Foreskin keratinocyte (primary cell): ENCODE measurements at places on chromosomes 12 and 14. TPM values are rescaled to one million over a fixed set of nuclear protein-coding genes. Genes with fewer than 3 reads are reported as not detected.

DNA sequence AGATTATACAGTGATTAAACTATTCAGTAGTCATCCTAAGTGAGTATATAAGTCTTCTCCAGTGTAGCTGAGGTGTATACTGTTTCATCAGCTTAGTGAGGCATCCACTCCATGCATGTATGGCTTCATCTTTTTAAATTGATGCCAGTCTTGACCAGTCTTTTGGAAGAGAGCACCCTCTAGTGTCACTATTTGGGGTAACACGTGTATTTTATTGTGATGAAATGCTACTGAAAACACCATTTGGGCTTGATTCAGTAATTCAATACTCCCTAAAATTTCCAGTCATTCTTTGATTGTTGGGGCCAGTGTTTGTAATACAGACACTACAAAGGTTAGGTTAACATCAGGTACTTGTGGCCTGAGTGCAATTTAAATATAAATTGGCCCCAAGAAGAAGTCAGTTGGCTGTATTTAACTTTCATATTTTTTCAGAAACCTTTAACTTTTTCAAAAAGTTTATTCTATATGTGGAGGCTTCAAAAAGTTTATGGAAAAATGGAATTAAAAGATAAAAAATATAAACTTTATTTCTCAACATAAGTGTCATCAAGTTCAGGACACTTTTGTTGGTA is 35.3 kb downstream of the MIPOL1 start:
- peak; percentile 38 for DNase-seq

GRCh38 chr12:119949145-119949544 is 39.9 kb upstream of the BICDL1 start:
- DNase-seq: no peak

TMEM229B gene
- 2.2 and 3.4 TPM in 2 replicates for total RNA-seq

DNA sequence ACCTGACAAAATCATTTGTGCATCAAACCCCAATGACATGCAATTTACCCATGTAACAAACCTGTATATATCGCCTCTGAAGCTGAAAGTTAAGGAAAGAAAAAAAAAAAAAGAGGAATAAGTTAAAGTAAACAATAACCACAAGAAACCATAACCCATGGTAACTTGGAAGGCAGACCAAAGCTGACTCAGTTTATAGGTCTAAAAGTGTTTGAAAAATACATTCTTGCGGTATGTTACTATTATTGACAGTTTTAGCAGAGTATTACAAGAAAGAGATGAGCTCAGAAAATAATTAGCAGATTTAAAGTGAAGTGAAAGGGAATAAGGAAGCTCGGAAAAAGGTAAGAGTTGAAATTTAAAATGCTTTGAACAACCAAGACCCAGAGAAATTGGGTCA is 34.4 kb upstream of the MGAT4C start:
- DNase-seq: no peak

TCHP gene
- 15.6 and 18.1 TPM in 2 replicates for total RNA-seq

DNA sequence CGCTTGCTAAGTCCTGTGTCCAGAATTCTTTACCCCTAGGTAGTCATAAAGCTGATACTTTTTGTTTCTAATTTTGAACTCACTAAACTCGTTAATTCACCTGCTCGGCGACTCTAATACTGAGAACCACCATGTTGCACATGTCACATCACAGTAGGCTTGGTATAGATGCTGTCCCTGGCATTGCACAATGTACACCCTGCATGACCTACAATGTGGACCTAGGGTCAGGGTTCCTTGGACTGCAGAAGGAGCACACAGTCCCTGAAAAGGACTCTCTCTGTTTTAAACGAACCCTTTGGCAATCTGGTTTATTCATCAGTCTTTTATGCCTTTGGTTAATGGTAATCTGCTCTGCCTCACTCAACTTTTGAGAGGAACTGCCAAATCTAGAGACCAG is 272.4 kb downstream of the FOXN3 start:
- DNase-seq: no peak

GRCh38 chr12:2052826-2053678 is at the start of gene CACNA1C:
Gene CACNA1C, plus strand, starts transcription at chr12:2052987. Its CDS starts 576 bp downstream, at chr12:2053563.
- no peak for DNase-seq

SLC17A8 gene
- total RNA-seq: not detected in 2 replicates

- no peak for DNase-seq
These were observed 204.3 kb downstream of the ASCL1 start for GRCh38 chr12:103161582-103162362.

- DNase-seq: no peak
These were observed 1.7 kb upstream of the VASH1 start for GRCh38 chr14:76759589-76759988.

DNA sequence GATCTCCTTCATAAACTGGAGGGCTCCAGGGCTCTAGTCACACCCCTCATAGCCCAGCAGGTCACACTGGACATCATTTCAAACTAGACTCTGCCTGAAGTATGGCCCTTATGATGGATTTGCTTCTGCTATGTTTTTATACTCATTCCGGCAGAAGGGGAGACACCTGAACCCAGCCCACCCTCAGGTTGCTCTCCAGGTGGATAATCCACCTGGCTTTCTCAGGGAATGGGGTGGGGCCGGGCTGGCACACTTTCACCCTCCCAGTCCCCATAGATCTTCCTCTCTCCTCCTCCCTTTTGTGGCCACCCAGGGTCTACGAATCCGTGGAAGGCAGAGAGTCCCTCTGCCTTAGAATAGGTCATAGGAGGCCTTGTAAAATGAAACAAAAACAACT is 9.8 kb upstream of the KRT73 start:
- DNase-seq: no peak

- no peak for DNase-seq
These were observed 224.4 kb downstream of the FBXL14 start for GRCh38 chr12:1369938-1370500.

GRCh38 chr12:97681612-97682504 is 219.3 kb downstream of the RMST start:
- no peak for DNase-seq

KCNJ8 gene
- not detected in 2 replicates for total RNA-seq

CLEC14A gene
- not detected in 2 replicates for total RNA-seq

DNA sequence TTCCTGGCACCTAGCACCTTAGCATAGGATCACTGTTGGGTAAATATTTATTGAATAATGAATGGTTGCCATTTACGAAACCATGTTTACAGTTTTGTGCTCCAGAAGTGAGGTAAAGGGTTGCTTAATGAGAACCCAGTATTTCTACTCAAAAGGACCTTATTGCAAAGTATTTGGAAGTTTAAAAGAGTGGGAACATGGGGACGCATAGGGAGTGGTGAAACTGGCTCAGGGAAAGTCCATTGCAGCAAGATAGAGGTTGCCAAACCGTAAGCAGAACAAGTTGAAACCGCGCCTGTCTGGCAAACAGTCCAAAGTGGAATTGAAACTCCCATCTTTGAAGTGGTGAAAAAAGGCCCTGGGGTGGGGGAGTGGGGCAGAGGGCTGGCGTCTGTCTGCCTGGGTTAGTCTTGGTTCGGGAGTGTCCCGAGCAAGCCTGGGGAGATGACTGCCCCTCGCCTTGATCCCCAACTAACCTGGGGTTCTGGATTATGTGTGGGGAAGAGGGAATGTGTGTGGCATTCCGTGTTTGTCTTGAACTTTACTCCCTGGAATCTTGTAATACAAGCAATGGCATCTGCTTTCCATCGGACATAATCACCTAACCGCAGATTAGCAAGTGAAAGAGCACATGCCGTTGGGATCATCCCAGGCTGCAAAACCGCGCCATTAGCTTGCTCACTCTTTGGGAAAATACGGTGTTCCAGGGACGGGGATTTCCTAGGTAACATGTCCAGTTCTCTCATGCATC is 7.2 kb downstream of the ALDH2 start:
- peak; percentile 85 for DNase-seq

GRCh38 chr14:96077983-96078624 is 38.9 kb downstream of the C14orf132 start:
- peak; percentile 53 for DNase-seq

CCDC175 gene
- not detected in 2 replicates for total RNA-seq

DNA sequence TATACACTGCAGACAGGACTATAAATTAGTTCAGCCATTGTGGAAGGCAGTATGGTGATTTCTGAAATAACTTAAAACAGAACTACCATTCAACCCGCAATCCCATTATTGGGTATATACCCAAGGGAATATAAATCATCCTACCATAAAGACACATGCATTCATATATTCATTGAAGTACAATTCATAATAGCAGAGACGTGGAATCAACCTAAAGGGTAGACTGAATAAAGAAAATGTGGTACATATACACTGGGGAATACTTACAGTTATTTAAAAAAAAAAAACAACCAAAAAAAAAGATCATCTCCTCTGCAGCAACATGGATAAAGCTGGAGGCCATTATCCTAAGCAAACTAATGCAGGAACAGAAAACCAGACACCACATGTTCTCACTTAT is 473.9 kb downstream of the TRHDE start:
- DNase-seq: no peak

DNA sequence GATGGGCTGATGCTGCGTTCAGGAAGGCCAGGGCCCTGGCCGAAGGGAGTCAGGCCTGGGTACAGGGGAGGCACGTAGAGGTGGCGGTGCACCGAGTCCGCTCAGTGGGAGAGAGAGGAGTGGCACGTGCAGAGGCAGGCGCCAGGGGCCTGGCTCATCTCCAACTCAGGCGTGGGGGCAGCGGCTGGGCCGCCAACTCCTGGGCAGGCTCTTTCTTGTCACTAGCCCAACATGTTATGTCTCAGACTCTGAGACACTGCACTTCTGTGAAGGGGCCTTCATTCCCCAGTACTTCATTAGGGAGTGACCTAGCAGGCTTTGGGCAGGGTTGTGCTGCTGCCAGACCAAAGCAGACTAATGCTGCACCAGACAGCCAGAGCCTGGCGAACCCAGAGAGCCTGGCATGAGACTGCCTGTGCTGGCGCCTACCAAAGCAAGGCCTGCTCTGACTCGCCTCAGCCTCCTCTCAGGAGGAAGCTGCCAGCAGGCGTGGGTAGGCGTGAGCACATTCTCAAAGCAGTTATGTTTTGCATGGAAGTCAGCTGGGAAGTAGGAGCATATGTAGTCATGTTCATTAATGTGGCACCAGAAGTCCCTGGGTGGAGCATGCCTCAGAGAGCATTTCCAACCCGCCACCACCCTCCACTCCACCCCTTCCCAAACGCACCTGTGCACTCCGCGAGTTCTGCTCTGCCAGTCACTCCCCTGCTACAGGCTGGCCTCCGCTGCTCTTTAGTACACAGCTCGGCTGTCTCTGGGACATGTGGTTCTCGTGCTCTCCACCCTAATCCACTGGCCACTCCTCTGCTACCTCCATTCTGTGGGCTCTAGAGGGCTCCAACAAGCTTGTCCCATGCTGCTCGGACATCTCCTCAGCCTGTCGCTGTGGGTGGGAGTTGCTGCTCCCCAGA is 9.7 kb downstream of the CKB start:
- DNase-seq: peak; percentile 95

DNA sequence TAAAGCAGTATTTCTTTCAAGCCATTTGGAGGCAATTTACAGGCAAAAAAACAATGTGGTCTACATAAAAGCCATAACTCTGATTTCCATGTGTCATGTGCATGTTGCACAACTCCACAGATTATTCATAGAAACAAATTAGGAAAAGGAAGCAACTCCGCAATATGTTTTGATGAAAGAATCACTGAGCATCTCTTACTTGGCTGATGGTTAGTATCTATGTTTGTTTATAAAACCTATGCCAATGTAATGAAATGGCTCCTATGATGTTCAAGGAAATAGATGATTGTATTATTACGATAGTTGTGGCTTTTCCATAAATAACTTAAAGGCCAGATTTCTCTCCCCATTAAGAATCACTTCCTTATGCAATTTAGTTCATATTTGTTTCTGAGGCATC is 373.7 kb downstream of the CCDC91 start:
- no peak for DNase-seq

- no peak for DNase-seq
These were observed 29.6 kb downstream of the RTRAF start for GRCh38 chr14:52018970-52019369.

DNA sequence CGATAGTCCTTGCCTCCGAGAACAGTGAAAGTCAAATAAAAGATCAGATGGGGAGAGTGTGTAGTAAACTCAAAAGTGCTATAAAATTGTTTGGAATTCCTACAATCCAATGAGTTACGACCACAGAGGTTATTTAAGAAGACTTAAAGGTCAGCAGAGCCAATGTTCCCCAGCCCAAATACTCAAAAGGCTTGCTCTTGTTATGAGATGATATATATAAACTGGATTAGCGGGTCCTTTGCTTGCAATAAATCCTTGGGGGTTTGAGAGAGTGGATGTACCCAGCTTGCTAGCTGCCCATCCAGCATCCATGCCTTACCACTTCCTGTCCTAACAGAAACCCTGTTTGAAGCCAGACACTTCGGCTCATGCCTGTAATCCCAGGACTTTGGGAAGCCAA is 29.0 kb upstream of the MED13L start:
- DNase-seq: no peak

GRCh38 chr14:59454139-59454538 is 11.0 kb downstream of the GPR135 start:
- DNase-seq: peak; percentile 76

- DNase-seq: peak; percentile 58
These were observed 9.2 kb upstream of the PAPLN start for GRCh38 chr14:73227812-73228781.

DNAH10 gene
- total RNA-seq: 0.04 TPM in 1 of 2 replicates, not detected in the other

DNA sequence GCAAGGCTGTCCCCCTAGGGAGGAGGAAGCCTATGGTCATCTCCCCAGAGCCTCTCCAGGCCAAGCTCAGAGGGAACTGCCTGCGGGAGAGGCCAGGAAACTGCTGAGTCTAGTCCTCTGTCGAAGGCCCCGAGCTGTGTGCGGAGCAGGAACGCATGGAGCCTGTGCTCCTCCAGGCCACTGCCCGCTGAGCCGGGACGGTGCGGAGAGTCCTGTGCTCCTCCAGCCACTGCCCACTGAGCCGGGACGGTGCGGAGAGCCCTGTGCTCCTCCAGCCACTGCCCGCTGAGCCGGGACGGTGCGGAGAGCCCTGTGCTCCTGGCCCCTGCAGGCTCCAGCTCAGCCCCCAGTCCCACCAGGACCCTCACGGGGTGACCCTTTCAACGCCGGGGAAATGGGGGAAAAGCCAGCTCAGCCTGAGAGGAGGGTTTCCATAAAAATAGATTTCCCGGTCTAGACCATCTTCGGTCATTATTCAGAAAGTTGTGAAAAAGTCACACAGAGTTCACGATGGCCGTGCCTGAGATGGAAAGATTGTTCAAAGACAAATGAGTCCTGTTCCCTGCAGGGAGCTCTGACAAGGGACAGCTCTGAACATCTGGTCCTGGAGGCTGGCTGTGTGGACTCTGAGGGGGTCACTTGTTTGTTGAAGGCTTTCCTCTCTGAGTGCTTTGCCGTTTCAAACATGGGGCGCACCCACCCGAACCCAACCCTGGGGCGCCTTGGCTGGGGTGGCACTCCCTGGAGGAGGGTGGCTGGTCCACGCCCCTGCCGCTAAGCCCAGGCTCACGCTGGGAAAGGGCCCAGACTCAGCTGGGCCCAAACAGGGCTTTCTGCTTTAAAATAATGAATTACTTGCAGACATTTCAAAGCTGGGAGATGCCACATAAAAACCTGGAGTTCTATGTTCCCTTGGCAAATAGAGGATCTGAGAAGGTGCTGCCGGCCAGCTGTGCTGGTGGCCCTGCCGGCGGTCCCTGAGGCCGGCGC is 85.5 kb downstream of the ADGRD1 start:
- DNase-seq: no peak

- no peak for DNase-seq
These were observed 349.2 kb upstream of the LRFN5 start for GRCh38 chr14:41257476-41257875.
